Stimulated activated CD8-positive, alpha-beta memory T cell treated with anti-CD3 and anti-CD28 coated beads, Interleukin-4, amount 100 ng/mL, for 1 hour (primary cell): ENCODE measurements at places on chromosomes 5 and 9.

- no peak for DNase-seq
These were observed 362.0 kb upstream of the CDH10 start for GRCh38 chr5:25006734-25007133.

DNA sequence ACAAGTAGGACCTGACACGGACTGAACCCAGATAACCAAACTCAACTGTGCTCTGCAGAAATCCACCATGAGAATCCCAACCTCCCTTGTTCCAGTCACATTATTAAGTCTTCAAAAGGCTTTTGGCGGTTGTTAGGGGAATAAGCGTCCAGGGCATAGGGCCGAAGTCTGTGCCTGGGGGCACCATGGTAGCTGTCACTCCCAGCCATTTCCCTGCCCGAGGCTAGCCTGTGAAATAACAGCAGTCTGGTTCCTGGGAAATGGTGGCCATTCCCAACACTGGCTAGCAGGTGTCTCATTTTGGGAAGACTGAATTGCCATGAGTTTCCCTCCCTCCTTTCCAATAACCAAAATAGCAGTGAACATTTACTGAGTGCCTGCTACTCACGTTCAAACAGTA is 122.2 kb downstream of the CRB2 start:
- no peak for DNase-seq

DNA sequence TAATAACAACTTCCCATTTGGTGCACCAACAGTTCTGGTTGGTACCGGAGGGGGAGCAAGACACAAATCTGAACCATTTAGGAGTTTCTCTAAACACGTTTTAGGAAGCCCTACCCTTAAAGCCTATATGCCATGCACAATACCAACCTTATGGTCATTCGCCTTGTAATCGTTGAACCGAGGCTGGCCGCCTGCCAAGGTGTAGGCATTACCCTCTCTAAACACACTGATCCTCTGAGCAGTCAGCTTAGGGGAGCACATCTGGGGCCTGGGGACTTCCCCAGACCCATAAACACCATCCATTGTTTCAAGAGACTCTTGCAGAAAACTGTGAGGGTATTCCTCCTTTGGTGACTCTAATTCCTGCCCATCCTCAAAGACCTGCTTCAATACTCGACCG is 328 bp downstream of the GRXCR2 start:
- no peak for DNase-seq

- DNase-seq = no peak
These were observed 97.5 kb upstream of the CTSV start for GRCh38 chr9:97136421-97136820.

GRCh38 chr5:64201996-64202395 is 36.4 kb downstream of the RNF180 start:
- no peak for DNase-seq

- no peak for DNase-seq
These were observed 147.8 kb downstream of the TTLL11 start for GRCh38 chr9:121945281-121945680.

- DNase-seq = no peak
These were observed 137.3 kb downstream of the SEC61B start for GRCh38 chr9:99359336-99359735.

- DNase-seq = no peak
These were observed 299.0 kb downstream of the FBXL7 start for GRCh38 chr5:15799014-15799413.

DNA sequence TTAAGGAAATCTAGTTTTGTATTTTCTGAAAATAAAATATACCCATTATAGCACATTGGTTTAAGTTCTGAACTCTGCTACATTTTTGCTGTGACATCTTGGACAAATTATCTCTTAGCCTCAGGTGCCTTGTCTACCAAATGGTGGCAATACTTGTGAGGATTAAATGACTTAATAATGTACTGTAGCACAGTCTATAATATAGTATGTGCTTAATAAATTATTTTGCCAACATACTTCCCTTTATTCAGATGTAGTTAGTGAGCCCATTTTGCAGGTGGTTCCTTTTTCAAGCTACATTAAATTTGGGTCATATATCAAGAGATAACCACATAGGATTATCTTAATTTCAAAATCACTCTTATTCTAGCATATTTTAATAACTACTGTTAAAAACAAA is 3.2 kb downstream of the ETF1 start:
- no peak for DNase-seq

DNA sequence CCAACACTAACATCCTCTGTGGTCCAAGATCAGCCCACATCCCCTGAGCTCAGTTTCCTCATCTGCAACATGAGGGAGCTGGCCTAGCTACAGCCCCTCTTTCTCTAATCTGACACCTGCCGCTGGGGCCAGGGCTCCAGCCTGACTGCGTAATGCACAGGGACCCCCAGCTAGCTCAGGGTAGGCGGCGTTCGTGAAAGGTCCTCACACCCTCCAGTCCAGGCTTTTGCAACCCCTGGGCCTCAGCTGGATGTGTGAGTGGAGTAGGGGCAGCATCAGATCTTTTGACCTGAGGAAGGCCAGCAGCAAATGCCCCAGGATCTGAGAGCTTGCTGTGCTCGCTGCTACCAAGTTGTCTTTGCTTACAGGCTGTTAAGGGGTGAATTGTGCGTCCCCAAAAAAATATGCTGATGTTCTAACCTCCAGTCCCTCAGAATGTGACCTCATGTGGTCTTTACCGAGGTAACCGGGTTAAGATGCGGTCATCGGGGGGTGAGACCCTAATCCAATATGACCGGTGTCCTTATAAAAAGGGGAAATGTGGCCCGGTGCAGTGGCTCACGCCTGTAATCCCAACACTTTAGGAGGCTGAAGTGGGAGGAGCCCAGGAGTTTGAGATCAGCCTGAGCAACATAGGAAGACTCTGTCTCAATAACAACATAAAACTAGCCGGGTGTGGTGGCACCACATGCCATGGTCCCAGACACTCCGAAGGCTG is 47.8 kb downstream of the PLPP7 start:
- no peak for DNase-seq

DNA sequence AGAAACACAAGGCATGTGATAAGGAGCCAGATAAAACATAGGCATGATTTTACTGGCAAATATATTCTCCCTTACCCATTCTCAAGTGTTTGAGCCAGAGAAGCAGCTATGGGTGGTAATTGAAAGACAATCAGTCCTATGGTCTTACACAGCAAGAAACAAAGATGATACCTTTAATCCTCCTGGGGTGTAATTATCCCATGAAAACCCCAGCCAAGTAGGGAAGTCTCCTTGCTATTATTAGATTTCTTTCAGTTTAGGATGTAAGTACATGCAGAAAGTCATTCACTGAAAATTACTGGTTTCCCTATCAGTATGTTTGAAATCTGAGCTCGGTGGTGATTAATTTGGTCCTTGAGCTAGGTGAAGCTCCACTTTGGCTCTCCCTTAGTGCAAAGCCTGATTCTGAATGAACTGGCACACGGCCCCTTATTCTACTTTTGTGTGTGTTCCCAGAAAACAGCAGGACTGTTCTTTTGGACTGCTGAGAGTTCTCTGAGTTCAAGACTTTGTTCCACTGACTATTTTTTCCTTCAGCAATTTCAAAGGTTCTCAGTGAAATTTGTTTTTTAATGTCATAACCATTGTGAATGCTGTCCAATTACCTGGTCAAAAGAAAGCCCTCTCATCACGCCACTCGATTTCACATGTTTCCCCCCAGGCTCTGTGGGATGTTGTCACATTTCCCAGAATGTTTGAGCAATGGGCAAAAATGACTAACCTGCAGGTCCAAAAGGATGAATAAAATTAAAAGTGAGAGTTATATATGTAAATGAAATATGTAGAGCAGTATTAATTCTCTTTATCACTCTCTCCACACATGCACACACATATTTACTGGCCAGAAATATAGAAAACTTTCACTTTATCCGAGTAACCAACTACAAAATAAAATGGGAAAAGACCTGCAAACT is 343.0 kb downstream of the RAB3C start:
- no peak for DNase-seq

DNA sequence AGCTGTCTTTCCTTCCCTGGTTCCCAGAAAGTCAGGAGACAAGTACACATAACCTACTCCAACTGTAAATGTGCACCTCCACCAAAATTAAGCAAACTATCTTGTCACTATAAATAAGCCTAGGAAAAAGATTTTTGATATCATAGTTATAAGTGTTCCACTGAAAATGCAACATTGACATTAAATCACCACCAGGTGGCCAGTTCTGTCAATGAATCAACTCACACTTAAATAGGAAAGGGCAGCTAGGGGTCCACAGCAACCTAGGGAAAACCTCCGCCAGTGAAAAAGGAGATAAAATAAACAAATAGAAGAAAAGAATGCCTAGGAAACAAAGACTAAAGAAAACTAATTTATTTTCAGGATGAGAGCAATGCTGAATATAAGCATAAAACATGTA is 243.0 kb upstream of the PTPRD start:
- DNase-seq = no peak

- DNase-seq = no peak
These were observed 10.9 kb upstream of the JMY start for GRCh38 chr5:79225026-79225425.

DNA sequence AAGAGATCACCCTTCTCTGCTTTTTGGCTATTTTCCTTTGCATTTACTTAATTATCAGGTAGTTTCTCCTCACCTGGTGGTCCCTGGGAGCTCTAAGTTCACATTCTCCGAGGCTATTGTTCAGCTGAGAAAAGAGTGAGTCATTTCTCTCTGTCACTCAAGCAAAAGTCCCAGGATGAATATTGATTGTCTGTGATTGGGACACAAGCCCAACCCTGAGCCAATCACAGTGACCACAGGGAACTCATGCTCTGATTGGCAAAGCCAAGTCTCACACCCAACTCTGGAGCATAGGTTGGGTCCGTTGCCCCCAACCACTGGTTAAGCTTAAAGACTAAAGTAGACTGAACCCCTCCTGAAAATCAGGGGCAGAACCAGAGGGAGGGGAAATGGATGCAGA is 27.8 kb upstream of the FAT2 start:
- DNase-seq = no peak

DNA sequence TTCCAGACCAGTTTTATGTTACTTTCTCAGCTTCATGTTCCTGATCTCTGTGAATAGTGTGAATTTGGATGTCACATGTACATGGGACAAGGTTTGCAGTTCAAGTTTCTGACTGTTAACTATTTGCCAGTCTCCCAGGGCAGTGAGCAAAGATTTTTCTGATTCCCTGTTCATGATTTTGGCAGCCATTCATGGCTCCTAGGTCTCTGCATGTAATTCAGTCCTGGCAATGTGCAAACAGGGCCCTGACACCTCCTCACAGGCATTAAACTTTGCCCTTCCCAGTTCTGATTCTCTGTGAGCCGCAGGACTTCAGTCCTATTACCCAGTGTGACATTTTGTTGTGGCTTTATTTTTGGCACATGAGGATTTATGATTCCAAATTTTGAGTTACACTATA is 349.7 kb downstream of the ARRDC3 start:
- no peak for DNase-seq

- no peak for DNase-seq
These were observed 208.3 kb upstream of the ITGA1 start for GRCh38 chr5:52579391-52579790.

DNA sequence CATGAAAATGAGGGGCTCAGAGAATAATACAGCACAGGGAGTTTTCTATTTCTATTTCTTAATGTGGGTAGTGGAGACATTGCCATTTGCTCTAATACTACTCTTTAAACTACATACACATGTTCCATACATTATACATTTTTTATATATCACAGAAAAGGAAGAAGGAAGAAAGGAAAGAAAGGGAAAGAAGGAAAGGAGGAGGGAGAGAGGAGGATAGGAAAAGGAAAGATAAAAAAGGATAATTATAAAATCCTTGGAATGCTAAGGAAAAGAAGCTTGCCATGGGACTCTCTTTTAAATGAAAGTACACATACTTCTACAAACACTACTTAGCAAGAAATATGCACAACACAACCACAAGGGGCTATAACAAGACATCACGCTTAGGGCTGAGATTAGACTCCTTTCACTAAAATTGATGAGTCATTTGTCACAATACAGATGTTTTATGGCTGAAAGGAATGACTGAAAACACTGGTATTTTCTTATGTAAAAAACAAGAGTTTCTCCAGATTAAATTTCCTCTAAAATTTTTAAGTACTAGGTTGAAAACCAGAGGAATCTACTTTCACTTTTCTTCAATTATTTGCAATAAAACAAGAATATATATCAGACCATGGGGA is 219.8 kb downstream of the ARL15 start:
- no peak for DNase-seq

GRCh38 chr5:1478271-1479035 is 33.2 kb upstream of the SLC6A3 start:
- no peak for DNase-seq

DNA sequence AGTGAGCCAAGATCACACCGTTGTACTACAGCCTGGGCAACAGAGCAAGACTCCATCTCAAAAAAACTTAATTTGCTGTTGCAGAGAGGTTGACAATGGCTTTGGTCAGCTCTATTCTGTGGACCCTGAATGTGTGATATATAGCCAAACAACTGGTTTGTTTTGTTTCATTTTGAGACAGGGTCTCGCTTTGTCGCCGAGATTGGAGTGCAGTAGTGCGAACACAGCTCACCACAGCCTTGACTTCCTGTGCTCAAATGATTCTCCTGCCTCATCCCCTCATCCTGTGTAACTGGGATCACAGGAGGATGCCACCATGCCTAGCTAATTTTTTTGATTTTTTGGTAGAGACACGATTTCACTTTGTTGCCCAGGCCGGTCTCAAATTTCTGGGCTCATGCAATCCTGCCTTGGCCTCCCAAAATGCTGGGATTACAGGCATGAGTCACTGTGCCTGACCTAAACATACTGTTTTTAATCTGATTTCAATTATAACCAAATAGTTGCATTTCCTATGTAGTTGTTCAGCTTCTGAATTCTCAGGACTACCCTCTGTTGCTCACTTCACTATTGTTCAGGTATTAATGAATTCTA is 9.8 kb downstream of the RNF183 start:
- DNase-seq = no peak

- DNase-seq = no peak
These were observed 113.8 kb downstream of the ZNF462 start for GRCh38 chr9:106976772-106977171.

DNA sequence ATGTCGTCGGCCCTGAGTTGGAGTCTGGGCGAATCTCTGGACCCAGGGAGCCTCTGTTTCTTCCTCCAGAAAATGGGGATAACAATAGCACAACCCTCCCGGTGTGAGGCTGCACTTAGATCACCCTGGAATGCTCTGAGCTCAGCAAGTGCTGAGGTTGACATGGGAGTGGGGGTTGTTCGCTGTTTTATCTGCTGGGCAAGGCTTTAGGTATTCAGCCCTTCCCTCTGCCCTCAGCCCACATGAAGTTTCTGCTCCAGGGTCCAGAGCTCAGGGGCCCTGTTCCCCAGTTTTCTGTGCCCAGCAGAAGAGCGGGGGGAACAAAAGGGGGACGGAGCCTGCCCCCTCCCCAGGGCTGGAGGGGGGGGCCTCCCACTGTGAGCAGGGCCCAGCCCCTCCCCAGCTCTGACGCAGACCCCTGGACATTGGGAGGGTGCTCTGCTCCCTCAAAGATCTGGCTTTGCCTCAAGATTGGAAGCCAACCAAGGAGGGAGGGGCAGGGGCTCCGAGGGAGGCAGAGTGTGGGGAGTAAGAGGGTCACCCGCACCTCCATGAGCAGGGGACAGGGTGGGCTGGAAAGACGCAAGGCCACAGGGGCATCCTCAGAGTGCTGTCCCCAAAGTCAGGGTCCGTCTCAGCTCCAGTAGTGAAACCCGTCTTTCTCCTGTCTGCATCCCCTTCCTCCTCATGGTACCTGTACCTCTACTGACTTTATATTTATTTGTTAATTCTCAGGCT is 215.6 kb downstream of the C9orf50 start:
- DNase-seq = no peak

GRCh38 chr9:526904-527591 is 312.4 kb downstream of the DOCK8 start:
- DNase-seq = no peak

- DNase-seq = no peak
These were observed 6.3 kb upstream of the UNC5A start for GRCh38 chr5:176803943-176804498.

- no peak for DNase-seq
These were observed 412 bp downstream of the LCN1 start for GRCh38 chr9:135521608-135522095.
